ENCODE measurements at places on chromosomes 2 and 18.

DNA sequence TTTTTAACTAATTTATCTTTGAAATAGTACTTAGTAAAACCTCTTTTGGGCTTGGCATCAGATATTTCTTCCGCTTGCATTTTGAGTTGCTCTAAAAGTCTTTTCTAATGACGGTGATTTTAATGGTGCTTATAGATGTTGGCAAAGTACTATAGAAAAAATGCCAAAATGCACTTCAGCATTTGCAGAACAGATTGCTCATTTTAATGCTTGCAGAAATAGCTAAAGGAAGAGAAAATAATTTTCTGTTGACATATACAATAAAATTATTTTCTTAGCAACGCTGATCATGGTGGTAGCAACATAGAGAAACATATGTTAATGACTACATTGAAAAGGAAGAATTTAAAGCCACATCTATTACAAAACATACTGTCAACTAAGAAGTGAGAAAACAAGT lies 170.7 kb downstream of the STK39 start:
- DNase-seq, result no peak

GRCh38 chr18:13221869-13222855 lies 3.6 kb downstream of the LDLRAD4 start:
- DNase-seq, result no peak

GRCh38 chr18:28736223-28736622 lies 559.3 kb upstream of the CDH2 start:
- no peak for DNase-seq

- DNase-seq, result no peak
These were observed 508.1 kb downstream of the ADCYAP1 start for GRCh38 chr18:1412655-1413322.

DNA sequence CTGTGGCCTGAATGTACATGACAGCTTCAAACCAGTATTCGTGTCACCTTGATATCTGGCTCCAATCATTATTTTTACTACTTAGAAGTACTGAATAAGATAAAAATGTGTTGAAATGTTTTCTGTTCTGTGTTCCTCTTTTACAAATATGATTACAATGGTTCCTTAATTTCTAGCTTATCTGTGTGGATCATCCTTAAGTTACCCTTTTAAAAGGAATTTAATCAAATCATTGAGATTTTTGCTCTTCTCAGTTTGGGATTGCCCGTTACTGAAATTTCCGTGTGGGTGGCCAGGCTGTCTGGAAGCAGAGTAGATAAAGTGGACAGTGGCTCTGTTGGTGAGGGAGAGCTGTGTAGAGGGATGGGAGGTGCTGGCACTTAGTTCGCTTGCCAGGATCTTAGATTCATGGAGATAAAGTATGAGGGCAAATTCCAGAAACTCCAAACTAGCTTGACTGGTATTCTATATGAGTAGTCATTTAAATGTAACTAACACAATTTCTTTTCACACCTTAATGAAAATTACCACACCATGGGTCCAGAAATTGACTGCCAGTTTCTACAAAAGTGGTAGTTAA lies 27.4 kb upstream of the SAG start:
- DNase-seq, result no peak

- DNase-seq, result no peak
These were observed 1.7 kb downstream of the SLC8A1 start for GRCh38 chr2:40450066-40450795.

GRCh38 chr2:21328177-21328576 lies 204.4 kb downstream of the TDRD15 start:
- DNase-seq, result no peak

DNA sequence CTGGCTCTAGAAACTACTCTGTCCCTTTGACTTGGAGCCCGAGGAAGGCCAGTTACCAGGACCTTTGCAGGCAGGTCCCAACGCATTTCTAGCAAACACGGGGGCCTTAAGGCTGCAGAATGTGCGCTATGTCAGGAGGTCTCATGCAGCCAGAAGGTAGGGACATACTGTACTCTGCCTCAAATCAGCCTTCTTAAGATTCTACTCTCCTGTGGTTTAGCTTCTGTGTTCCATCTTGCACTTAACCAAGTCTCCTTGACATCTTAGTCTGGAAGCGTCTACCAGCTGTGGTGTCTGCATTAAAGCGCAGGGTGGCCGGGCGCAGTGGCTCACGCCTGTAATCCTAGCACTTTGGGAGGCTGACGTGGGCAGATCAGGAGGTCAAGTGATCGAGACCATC lies 65.5 kb downstream of the STEAP3 start:
- DNase-seq, result no peak

GRCh38 chr2:47946593-47946992 lies 40.3 kb upstream of the FBXO11 start:
- no peak for DNase-seq

DNA sequence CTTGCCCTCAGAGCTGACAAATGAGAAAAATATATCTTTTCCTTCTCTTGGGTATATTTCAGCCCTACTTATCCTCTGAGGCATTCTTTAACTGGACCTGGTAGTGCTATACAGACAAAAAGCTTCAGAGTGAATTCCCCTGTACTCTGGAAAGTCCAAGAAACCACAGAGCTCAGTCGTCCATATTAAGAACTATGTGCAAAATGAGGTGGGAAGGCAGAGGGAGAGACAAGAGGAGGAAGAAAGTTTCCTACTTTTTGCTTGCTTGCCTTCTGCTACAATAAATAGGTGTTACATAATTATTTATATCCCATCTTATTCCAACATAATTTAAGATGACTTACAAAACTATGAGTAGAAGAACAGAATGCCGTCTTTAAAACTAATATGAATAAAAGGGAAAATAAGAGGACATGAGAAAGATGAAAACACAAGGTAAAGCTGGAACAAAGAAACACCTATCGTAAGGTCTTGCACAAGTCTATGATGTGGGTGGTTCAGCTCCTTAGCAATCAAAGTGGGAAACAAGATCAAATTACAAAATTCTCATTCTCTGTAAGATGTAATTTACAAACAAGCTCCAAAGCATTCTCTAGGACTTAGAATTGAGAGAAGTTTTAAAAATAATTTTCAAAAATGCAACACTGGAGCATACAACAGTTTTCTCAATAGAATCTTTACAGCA lies 97.9 kb downstream of the BAZ2B start:
- DNase-seq, result no peak

DNA sequence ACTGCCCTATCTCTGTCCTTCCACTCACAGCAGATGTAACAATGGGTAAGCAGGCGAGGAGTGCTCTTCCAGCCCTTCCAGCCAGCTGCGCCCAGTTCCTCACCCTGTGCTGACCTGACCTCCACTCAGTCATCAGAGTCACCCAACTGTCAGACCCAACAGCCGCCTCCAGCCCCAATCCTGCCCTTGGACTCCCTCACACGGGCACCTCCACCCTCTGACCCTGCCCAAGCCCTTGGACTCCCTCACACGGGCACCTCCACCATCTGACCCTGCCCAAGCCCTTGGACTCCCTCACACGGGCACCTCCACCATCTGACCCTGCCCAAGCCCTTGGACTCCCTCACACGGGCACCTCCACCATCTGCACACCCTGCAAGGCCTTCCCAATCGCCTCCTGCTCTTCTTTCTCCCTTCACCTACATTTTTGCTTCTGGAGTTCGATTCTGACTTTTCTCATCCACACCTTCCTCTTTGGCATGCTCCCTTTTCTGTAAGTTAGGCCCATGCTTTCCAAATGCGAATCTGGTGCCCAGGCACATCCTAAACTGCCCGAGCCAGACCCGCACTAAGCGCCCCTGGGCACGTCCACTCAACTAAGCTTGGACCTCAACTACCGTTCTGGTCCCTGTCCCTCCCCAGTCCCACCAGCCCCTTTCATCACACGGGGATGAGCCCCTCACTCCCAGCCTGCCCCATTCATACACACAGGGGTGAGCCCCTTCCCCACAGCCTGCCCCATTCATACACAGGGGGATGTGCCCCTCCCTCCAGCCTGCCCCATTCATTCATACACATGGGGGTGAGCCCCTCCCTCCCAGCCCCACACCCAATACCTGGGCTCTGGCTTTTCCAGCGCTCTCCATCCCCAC lies 15.9 kb downstream of the EIPR1 start:
- DNase-seq, result no peak

- no peak for DNase-seq
These were observed 18.1 kb downstream of the PPP4R1 start for GRCh38 chr18:9596226-9596625.

DNA sequence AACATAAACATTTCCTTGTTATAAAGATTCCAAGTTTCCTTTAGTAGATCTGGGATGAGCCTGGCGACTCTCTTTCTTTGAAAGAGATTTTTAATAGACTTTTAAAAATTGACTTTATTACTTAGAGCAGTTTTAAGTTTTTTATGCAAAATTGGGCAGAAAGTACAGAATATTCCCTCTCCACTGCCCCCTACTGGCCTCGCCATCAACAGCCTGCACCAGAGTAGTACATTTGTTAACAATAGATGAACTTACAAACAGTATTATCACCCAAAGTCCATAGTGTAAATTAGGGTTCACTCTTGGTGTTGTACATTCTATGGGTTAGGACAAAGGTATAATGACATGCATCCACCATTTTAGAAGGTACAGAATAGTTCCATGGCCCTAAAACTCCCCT lies 3.9 kb downstream of the MAP3K19 start:
- DNase-seq, result no peak

DNA sequence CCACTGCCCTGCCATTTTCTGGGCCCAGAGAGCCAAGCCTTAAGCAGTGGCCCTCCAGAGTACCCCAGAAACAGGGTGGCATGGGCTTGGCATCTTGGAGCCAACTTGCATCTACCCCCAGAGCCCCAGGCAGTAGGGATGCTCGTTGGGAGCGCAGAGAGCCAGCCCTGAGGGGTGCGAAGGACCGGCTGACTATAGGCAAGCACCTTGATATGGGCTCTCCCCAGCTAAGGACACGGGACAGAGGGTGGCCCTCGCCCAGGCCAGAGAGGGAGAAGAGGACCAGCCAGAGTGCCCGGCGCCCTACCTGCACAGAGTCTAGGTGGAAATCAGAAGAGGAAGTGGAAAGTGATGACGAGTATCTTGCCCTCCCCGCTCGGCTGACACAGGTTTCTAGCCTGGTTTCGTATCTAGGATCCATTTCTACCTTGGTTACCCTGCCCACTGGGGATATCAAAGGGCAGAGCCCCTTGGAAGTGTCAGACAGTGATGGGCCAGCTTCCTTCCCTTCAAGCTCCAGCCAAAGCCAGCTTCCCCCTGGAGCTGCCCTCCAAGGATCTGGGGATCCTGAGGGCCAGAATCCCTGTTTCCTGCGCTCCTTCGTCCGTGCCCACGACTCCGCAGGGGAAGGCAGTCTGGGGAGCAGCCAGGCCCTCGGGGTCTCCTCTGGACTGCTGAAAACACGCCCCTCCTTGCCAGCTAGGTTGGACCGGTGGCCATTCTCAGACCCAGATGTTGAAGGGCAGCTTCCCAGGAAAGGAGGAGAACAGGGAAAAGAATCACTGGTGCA lies 16.2 kb downstream of the CEP68 start:
- DNase-seq, result no peak

GRCh38 chr2:74457129-74457548 lies 1.1 kb upstream of the WBP1 start:
- DNase-seq, result no peak

DNA sequence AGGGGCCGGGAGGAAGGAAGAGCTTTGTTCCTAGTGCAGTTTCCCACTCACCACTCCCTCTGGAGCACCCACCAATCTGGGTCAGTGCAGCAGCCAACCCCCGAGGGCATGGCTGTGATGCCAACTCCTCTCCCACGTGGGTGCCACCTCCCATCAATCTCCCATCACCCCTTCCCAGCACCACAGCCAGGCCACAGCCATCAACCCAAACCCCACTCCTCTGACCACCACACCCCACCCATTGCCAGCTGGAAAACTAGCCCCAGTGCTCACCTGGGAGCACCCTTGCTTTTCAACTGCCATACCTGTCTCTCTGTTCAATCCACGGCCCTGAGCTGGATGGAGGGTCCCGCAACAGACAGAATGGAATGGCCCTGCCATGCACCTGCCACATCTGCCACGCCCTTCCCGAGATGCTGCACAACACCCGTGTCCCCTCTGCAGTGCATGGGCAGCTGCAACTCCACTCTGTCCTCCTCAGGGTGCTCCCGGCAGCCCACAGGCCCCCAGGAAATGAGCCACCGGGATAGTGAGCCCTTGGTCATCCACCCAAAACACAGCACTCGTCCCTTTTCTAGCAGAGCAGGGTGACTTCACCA lies 112.4 kb upstream of the ID2 start:
- no peak for DNase-seq

DNA sequence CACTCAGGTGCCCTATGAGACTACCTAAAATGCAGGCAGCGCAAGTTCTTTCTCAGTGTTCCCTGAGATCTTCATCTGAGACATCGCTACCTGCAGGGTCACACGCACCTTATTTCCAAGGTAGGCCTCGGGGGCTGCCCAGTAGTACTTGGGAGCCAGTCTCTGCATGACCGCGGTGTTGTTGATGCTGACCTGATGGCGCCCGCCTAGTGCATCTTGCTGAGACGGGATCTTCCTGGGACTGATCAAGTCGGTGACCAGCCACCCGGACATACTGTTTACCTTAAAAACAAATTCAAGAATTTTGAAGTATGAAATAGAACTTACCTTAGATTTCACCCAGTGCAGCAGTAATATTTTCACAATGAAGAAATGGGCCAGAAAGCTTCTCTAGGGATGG lies 80.1 kb downstream of the LAMA1 start:
- DNase-seq, result no peak

DNA sequence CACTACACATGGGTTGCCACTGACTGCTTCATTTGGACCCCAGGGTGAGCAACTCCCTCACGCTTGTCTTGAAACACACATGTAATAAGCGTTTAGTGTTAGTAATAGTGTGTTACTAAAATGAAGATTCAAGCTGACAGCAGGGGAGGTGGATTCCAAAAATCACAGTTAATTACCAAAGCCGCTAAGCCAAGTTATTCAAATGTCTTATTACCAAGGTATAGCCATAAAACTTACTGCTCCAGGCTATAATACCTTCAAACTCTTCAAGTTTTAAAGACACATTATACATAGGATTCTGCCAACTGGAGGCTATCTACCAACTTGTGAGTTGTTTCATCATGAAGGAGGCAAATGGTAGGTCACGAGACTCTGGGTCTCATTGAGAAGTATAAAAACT lies 2.9 kb downstream of the LPIN2 start:
- no peak for DNase-seq

DNA sequence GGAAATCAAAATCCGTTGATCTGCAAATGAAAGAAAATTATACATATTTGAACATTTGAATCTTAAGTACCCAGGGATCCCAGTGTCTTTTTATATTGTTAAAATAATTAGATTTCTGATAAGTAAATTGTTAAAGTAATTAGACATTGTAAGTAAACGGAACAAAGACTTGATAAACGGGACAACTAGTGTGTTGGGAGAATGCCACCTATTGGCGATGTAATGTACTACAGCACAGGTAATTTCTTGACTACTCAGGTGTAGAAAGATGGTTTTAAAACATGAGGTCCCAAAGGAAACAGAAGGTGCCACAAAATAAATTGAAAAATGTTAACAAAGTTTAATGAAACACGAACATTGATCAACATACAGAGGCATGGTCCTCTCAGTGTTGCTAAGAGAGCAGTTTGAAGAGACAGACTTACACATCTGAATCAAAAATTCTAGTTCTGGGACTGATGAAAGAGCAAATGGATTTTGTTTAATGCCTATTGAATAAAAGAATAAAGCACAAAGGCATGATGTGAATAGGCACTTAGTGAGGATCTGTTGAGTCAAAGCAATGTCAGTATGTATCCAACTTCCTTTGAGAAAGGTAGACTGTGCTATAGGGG lies 103.4 kb upstream of the RASGRP3 start:
- no peak for DNase-seq
